Mesothelial cell of epicardium (in vitro differentiated cells): ENCODE measurements at places on chromosomes 12 and 14.

DNA sequence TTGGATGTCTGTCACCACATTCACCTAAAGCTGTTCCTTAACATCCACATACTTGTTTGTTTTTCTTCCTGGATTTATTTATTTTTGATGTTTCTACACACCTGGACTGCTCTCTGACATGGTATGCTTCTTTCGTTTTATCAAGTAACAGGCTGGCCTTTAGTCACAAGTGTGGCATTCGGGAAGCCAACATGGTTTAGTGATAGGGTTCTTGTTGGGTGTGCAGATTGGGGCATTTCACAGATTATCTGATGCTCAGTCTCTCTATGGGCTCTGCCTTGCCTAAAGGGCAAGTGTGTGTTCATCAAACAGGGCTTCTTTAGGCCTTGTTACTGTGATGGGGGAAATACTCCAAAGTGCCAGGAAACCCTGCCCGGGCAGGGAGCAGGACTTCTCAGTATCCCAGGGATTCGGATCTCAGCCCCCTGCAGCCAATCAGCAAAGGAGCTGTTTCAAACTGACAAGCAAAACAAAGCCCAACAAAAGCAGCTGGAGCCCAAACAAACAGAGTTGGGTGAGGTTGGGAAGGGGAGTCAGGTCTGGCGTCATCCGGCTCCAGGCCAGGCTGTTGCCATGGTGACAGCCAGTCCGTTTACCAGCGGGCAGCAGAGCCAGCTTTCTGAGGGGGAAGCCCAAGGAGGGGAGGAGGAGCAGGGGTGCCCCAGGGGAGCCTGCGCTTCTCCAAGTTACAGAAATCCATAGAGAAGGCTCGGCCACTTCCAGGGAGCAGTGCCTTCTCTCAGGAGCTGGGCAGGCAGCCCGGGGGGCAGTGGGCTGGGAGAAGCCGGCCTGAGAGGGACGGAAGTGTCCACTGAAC lies 31.9 kb downstream of the FOS start:
- peak; percentile 50 for DNase-seq

GRCh38 chr12:75020068-75020557 lies 189.5 kb downstream of the KCNC2 start:
- DNase-seq, result no peak

DNA sequence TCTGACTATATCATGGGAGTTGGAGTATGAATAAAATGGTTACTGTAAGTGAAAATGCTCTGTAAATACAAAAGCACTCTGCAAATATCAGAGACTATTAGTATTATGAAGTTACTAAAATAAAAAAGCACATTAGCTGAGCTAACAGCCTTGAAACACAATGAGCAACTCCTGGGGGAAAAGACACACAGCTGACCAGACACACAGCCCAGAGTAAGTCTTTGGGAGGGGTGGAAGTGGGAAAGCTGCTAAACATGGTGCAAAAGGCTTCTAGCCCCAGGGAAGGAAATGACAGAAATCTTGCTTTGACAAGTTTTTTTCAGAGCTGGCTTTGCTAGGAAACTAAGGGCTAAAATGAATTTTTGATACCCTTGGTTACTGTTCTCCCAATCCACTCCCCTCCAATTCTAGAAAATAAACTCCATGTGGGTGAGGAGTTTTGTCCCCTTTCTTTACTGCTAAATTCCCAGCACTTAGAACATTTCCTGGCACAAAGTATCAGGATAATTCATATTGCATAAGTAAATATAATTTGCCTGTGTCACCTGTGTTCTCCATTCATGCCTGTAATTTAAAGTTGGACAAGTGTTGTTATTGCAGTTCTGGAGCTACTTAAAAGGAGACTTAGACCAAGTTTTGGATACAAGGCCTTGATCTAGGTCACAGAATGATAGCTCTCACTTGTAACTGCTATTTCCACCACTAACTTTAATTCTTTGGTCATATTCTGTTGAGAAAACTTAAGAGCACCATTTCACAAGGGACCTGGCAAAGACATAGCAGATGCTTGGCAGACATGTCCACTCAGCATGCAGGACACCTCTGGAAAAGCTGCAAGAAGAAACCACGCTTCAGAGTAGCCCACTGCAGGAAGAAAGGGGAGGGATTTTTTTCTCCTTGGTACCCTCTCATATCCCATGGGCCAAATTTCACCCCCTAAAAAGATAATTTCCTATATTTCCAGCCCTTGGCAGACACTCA lies 19.0 kb upstream of the RAB3IP start:
- DNase-seq, result no peak

GRCh38 chr12:121578230-121579189 lies 2.3 kb downstream of the KDM2B start:
- DNase-seq, result no peak

DNA sequence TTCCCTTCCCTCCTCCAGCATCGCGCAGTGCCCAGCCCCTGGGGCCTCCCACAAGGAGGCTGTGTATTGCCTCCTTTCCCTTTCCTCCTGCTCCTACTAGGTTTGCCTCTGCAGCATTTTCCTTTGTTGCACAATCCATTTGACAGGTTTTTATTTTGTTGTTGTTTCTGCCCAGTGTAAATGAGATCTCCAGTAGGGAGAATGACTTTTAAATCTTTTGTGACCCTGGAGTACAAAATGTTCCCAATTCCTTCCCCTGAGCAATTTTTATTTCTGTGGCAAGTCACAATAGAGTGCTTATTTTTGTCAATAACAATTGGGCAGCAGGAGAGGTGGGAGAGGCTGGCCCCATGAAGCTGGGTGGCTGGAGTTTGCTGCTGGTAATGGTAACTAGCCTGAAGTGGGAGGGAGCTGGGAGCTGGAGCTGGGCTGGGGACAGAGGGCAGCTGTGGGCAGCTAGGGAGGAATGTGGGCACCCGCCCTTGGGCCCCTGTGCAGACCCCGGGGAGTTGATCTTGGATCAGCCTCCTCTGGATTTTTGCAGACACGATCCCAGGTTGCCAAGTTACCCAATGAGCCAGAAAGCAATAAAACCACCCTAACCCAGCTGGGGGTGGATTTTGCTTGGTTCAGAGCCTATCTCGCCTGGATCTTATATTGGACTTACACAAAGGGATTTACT lies 160.1 kb downstream of the KTN1 start:
- DNase-seq, result no peak

GRCh38 chr14:64109819-64110554 lies 184.2 kb downstream of the ESR2 start:
- DNase-seq, result no peak

GRCh38 chr12:27319409-27319808 lies 13.2 kb upstream of the BMAL2 start:
- DNase-seq, result no peak

- no peak for DNase-seq
Observed at GRCh38 chr12:117684471-117684870, 284.3 kb downstream of the KSR2 start.

GRCh38 chr12:101819467-101819866 lies 11.3 kb downstream of the GNPTAB start:
- DNase-seq, result no peak

DNA sequence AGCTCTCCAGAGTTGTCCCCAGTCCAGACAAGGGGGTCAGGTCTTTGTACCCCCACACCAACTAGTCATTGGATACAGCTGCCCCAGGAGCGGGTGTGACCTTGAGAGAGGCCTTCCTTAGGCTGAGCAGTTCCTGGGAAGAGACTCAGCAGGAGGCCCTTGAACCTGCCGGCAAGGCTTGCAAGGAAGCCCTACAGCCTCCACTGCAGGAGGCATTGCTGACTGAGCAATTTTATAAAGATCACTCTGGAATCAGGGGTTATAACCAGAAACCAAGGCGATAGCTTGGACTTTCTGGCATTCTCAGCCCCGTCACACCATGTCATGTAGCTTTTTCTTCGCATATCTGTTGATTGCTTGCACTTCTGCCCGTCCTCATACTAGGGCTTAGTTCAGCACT lies 291.3 kb upstream of the CRY1 start:
- DNase-seq, result no peak
